Suprapubic skin (tissue), 4 donors: ENCODE measurements at places on chromosomes 3 and 15. TPM values are rescaled to one million over a fixed set of nuclear protein-coding genes. Genes with fewer than 3 reads are reported as not detected.

GRCh38 chr15:31208817-31209216, 107.3 kb upstream of the TRPM1 start:
- DNase-seq: peak; percentile 12

DNA sequence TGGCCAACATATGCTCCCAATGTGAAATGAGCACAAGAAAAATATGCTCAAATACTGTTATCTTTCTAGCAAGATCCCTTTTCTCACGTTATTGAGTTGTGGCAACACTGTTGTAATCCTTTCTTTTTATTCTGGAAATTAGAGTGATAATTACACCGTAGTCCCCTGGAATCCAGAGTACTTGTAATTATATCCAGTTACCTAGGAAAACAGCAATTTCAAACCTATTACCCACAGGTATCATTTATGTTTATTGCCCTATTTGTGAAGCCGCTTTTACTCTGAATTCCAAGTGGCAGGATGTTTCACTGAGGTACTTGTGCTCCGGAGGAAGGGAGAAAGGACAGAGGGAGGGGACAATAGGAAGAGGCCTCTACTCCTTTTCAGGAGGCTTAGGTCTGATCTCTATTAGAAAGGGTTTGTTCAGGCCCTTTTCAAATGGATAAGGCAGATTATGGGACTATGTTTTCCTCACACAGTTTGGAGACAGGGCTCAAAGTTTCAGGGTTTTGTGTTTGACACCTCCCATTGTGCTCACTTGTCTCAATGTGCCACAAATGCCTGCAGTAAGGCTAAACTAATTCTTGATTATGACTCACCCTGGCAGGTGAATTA, 646.6 kb downstream of the TUSC7 start:
- DNase-seq: no peak

The MASP1 gene
- 6.0 TPM for total RNA-seq

DNA sequence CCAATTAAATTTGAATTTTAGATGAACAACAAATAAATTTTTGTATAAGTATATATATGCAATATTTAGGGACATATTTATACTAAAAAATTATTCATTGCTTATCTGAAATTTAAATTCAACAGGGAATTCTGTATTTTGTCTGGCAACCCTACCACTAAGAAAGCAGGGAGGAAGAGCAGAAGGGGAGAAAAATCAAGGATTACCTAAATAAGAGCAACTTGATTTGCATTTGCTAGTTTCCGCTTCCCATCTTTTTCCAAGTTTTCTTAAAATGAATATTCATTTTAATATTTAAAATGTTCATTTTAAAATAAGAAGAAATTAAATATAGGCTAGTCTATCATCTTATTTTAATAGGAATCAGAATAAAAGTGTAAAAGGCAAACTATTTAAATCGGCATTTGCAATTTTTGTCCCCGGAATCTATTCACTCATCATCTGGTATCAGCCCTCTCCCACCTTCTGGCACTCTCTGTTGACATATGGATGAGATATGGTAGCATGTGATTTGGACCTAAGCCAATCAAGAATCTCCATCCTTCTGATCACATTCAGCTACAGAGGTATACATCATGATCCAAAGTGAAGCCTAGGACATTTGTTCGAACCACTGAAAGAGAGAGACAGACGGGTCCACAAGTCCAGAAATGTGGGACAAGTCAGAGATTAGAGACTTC, 82.6 kb downstream of the TRANK1 start:
- DNase-seq: no peak

DNA sequence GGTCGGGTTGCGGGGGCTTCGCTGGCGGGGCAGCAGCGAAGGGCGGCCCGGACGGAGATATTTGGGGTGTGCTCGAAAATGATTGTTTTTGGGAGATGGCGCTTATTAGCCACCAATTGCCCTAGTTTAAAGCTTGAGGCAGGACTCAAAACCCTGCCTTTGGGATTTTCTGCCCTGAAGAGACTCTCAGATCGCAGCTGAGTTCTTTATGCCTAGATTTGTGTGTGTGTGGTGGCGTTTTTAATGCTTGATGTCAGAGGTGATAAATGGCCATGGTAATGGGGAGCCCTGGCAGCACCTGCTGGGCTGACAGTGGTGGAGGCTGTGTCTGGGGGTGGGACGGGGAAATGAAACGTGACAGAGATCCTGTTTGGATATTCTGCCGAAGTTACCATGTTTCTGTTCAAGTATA, 604 bp downstream of the KCTD6 start:
- DNase-seq: no peak

DNA sequence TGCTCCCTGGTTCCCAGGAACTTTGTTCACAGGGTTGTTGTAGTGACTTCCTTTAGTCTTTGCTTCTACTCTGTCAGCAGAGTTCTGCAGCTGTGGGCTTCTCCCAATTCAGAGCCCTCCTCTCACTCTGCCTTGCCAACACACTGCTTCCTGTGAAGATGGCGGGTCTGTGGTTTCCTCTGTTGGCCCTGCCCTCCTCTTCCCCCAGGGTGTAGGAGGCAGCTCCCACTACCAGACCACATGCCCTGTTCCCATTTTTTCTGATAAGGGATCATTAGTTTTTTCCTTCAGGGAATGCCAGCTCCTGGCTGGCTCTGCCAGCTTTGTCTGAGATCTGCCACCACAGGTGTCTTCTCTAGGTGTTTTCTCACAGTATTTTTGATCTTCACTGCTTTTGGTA, 12.7 kb downstream of the SPSB4 start:
- no peak for DNase-seq

DNA sequence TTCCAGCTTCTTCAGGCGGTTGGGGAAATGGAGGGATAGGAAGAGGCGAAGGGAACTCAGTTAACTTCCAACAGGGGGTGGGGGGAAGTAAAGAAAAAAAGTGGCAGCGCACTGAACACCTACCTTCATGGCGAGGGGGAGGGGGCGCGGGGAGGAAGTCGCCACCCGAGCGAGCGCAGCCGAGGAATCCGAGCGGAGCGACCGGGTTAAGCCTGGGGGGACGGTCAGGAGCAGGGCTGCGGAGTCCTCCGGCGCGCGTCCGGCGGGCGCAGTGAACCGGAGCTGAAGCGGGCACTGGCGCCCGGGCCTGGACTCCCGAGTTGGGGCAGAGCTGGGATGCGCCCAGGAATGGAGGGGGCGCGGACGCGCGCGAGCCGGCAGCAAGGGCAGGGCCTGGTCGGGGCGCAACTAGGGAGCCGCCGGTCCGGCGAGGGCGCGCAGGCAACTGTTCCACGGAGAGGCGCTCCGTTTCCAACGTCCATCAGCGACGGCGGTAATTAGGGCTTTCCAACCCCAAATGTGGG, at the start of gene WNT5A:
WNT5A (minus strand) TSS at position 450 of the 524 bp plus-strand sequence; CDS start at position 129, 321 bp downstream.
- no peak for DNase-seq

- no peak for DNase-seq
These were observed 63.3 kb downstream of the AQP9 start for GRCh38 chr15:58201516-58201915.

DNA sequence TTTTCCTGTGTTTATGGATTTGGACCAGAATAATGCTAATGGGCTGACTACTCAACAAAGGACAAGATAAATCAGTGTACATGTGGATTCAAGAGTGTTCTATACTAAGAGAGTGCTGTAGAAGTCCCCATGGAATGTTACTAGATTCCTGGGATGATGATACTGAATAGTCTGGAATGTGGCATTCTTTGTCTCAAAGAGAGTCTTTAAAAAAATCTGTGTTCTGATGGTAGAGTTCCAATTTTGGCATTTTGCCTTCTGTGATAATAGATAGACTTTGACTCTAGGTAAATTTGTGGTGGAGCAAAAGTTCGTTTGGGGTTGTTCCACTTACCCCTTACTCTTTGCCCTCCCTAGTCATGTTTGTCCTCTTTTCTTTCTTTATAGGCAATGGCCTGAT, 43.7 kb downstream of the NMD3 start:
- no peak for DNase-seq

DNA sequence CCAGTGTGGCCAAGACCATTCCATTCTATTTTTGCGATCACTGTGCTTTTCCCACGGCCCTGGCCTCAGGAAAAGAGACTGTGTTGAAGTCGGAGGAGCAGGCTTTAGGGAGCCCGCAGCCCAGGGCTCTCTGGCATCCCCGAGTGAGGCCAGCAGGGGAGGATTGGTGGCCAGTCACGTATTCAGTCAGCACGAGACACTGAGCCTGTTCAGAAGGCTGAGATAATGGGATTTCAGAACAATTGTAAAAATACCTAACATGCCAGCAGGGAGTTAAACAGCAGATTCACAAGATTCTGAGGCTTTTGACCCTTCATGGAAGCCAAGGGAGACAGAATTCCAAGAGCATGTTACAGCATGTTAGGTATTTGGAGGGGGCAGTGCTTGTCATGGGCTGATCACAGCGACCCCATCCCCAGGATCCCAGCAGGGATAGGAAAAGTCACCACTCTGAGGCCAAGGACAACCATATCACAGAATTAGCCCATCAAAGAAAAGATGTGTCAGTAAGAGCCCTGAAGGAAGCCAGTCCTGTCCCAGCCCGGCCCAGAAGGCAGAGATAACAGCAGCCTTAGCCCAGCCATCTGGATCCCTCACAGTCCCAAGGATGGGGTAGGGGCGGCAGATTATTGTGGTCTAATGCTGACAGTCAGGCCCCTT, 40.6 kb downstream of the AMOTL2 start:
- no peak for DNase-seq

DNA sequence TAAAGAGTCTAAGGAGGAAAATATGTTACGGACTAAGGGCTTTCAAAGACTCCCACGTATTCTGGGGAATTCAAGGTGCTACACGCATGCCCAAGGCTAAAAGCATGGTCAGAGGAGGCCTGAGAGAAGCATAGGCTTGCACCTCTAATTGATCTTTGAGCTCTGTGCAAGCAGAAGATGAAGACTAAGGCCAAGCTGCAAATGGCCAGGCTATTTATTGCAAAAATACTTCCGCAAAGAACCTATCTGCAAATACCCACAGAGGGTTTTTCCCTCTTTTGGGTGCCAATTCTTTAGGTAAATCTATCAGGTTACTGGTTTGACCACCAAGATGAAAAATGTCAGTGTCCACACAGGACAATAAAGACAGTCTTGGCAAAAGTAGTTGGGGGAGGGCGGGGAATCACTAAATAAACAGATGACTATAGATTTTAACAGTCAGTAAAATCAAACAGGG, 119.5 kb downstream of the STAG1 start:
- DNase-seq: no peak

DNA sequence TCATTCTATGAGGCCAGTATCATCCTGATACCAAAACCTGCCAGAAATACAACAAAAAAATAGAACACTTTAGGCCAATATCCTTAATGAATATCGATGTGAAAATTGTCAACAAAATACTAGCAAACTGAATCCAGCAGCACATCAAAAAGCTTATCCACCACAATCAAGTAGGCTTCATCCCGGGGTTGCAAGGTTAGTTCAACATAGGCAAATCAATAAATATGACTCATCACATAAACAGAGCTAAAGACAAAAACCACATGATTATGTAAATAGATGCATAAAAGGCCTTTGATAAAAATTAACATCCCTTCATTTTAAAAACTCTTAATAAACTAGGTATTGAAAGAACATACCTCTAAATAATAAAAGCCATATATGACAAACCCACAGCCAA, 403.2 kb upstream of the AZI2 start:
- DNase-seq: no peak

DNA sequence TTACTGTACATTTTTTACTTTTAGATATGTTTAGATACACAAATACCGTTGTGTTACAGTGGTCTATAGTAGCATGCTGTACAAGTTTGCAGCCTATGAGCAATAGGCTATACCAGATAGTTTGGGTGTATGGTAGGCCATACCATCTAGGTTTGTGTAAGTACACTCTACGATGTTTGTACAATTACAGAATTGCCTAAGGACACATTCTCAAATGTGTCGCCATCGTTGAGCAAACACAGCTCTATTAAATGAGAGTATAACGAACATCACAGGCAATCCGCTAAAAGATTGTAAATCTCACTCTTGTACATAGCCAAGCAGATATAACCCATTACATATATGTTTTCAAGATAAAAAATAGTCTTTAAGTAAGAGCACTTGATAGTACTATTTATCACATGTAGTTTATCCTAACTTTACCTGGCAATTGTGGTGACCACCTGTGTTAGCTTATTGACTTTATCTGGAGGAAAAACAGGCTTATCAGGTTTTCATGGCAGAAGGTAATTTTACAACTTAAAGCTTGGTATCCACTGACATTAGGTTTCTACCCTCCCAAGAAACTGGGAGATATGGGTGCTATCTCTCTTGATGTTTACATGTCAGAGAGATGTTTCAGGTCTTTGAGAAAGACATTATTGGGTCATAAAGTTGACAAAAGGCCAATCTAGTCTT, 898.7 kb downstream of the NSUN3 start:
- no peak for DNase-seq

DNA sequence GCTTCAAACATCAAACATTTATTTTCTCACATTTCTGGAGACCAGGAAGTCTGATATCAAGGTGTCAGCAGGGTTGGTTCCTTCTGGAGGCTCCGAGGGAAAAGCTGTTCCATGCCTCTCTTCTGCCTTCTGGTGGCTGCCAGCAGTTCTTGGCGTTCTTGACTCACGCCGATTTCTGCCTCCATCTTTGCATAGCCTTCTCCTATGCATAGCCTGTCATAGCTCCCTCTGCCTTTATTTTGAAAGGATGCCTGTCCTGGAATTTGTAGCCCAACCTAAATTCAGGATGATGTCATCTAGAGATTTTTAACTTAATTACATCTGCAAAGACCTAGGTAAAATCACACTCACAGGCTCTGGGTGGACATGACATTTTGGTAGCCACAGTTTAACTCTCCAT, 70.4 kb downstream of the RGMA start:
- DNase-seq: no peak

GRCh38 chr15:65081758-65082157, 5.2 kb downstream of the KBTBD13 start:
- DNase-seq: no peak

GRCh38 chr3:41853540-41854196, 108.2 kb downstream of the ULK4 start:
- DNase-seq: no peak

The ROBO1 gene
- total RNA-seq: 67.7 TPM

DNA sequence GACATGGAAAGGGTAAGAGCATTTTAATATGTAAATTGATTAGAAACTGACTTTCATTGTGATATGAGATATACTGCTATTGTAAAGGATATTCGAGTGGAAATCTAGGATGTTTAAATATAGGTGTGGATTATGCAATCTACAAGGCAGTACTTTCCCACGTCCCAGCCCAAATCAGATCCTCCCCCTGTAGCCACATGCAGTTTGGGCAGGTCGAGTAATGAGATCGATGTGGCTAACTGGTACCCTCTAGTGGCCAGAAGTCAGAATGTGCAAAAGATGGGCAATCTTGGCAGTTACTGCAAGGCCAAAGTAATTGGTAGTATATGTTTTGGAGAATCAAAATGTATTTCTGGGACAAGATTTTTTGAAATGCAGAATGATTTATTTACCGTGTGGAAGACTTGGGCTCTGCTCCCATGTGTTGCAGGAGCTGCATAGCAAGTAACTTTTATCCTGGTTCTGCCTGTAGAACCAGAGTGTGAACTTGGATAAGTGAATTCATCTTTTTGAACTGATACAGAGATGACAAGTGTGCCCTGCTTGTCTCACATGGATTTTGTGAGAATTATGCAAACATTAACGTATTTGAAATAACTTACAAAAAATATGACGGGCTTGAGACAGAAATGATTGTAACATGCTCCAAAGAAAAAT, 94.5 kb upstream of the ADAMTSL3 start:
- DNase-seq: no peak

- DNase-seq: no peak
These were observed 63.6 kb downstream of the CLDN1 start for GRCh38 chr3:190258634-190259033.

The NEIL1 gene
- total RNA-seq: 26.3 TPM
